ENCODE measurements at places on chromosomes 5 and 9.

- no peak for DNase-seq
Measured at GRCh38 chr9:82581935-82582334, 481.0 kb downstream of the RASEF start.

DNA sequence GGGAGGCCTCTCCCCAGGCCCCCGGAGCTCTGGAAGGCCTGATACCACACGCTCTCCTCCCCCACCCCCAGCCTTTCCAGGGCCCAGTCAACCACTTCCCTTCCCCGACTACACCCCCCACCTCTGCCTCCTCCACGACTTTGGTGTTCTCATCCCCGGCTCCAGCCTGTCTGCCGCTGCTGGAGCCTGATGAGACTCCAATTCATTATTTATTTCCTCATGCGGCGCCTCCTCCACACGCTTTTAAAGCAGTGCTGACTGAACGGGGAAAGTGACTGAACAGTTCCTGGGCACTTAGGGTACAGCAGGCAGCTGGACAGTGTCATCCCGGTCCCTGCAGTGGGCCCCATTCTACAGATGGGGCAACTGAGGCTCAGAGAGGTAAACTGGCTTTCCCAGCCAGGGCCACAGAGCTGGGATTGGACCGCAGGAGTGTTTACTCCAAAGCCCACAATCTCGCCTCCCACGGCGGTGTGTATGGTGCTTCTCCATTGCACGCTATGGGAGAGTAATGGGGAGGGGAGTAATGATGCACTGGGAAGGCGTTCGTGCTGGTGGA is 15.9 kb upstream of the RPL26L1 start:
- DNase-seq, result no peak

- no peak for DNase-seq
Measured at GRCh38 chr9:130159057-130159456, 13.1 kb upstream of the NCS1 start.

DNA sequence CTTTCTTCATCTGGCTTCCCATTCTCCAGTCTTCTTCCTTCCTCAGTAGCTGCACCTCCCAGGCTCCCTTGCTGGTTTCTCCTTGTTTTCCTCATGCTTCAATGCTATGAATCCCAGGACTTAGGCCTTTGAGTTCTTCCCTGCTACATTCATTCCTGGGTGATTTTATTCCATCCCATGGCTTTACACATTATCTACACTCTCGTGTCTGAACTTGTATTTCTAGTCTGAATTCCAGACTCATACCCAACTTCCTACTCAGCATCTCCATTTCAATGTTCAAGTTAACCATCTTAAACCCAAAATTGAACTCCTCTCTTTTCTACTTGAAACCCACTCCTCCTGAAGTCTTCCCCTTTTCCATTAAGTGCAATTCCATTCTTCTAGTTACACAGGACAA is 20.0 kb downstream of the SLC24A2 start:
- no peak for DNase-seq

- DNase-seq, result no peak
Measured at GRCh38 chr5:162496100-162496808, 428.7 kb downstream of the GABRG2 start.

- DNase-seq, result no peak
Measured at GRCh38 chr9:124280176-124280691, 22.5 kb downstream of the NEK6 start.

DNA sequence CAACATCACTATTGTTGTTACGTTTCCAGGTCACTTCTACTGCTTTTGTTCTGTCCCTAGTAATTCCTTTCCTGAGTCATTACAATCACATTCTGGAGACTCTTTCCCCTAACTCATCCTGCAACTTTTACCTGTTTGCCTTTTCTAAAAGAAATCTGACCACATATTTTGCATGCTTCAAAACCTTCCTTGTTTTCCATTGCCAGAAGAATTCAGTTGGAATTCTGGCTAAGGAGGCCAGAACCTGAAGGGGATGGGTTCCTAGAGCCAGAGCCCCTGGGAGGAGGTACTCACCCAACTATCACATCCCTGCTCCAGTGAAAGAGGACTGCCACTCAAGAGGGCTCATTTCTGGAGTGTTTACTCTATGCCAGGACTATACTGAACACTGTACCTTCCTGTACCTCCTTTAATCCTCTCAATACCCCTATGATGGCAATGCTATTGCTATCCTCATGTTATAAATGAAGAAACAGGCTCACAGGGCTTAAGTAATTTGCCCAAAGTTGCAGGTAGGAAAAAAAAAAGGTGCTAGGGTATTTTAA is 42.8 kb upstream of the MAST4 start:
- DNase-seq, result no peak

- no peak for DNase-seq
Measured at GRCh38 chr9:90726215-90726614, 75.4 kb upstream of the SYK start.

DNA sequence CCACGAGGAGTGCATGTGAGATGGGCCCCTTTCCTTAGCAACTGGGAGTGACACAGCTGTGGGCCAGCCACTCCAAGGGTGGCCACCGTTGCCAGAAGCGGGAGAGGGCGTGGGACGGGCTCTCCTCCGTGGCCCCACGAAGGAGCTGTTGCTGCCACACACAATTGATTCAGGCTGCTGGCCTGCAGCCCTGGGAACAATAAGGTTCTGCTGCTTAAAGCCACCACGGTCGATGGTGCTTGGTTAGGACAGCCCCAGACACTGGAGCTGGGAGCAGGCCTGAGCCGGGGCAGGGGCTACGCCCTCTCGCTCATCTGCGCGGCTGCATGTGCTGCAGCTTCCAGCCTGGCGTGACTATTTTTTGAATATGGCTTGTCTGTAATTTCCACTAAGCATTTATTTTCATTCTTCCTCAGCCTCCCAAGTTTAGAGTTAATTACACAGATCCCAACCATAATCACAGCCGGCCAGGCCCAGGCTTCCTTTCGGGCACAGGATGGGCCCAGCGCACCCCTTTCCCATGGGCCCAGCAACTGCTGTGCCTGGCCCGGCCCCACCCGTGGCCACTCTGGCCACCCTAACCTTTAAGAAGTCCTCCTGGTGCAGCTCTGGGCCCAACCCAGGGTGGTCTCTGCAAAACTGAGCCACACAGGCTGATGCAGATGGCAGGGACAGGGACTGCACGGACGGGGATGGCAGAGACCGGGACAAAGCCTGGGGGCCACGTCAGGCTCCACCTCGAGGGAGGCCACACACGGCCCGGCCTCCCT is 49.7 kb downstream of the VAV2 start:
- DNase-seq, result no peak

- no peak for DNase-seq
Measured at GRCh38 chr5:42655982-42656650, 100.5 kb upstream of the CCDC152 start.

DNA sequence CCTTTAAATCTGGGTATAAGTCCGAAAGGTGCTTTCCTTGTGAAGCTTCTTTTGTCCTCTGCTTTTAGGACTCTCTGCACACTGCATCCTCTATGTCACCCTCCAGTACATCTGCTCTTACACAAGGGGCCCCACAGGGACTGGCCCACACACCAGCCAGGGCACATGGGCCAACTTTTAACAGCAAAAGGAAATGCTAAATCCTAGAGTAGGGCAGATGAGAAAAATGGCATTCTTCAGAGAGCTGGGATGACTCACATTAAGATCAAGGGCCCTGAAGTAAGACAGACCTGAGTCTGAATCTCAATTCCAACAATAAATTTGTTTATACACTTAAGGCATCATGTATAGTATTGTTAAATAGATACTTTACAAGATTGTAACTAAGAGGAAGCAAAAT is 40.3 kb upstream of the CDKN2B start:
- no peak for DNase-seq

- DNase-seq, result no peak
Measured at GRCh38 chr9:127340721-127341120, 56.2 kb upstream of the SLC2A8 start.

DNA sequence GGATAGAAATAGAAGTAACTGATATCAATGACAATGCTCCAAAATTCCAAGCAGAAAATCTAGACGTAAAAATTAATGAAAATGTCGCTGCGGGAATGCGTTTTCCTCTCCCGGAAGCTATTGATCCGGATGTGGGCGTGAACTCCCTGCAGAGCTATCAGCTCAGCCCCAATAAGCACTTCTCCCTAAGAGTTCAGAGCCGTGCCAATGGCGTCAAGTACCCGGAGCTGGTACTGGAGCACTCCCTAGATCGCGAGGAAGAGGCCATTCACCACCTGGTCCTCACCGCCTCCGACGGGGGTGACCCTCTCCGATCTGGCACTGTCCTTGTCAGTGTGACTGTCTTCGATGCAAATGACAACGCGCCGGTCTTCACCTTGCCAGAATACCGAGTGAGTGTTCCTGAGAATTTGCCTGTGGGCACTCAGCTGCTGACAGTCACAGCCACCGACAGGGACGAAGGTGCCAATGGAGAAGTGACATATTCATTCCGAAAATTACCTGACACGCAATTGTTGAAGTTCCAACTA is 818 bp downstream of the PCDHGA10 start:
- DNase-seq, result no peak
